Activated T-helper 9 cell treated with anti-CD3 and anti-CD28 coated beads, Interleukin-2, amount 50 U/mL, for 16 hours (primary cell): ENCODE measurements at places on chromosomes 4 and X.

DNA sequence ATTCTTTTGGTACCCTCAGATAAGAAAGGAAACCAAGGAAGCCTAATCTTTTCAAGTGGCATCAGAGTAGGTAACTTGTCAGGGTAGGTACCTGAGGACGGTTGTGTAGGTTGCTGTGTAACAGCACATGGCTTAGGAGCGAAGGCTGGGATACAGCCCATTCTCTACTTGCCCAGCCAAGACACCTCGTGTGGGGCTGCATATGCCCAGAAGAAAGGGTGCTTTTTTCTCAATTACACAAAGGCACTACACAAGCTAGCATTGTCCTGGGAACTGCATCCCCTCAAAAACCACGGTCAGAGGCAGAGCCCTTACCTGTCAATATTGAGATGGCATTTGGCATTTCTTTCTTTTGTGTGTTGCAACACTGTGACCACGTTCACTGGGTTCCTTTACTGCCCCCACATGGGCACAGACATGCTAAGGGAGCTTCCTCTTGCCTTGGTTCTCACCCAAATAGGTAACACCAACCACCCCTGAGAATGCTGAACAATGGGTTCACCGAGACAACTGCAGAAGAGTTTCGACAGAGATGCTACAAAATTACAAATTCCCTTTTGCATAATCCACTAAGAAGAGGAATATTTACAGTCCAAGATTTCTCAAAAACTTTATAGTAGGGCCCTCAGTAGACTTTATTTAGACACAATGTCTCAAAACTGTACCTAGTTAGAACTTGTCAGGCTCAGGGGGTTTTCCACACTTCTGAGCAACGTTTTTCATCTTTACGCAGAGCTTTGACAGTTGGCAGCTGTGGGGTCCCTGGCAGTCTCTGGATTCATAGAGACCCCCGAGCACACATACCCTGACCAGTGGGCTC is 35.8 kb upstream of the TNIP3 start:
- no peak for DNase-seq

DNA sequence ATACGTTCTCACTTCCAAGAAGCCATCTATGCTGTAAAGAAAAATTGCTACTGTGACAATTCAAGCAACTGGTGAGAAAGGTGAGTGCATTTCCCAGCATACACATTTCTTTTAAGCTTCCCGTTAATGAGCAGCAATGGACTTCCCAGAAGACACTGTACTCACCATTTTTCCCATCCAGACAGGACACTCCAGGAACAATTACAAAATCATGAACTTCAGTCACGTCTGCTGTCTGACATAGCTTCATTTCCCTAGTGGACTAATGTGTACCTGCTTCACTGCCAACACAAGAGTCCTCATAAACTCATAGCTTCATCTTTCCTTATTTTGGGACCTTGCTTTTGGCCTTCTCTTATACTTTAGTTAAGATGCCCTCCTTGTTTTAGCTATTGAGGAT is 156.9 kb downstream of the ENOX2 start:
- DNase-seq, result no peak

DNA sequence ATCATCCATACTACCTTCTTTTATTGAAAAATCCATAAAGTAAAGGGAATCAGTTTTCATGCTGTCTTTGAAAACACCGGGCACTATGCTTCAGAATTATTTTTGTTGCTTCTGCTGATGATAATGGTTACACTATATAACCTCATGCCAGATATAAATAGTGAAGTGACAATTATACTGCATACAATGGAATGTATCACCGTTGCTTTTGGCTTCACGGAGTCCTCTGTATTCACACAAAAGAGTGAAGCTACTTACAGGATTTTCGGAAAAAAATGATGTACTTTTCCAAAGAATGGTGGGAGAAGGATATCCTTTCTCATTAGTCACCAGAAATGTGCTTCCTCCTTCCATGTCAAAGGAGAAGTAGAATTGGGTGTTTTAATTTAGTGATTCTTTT is 159.1 kb upstream of the PITX2 start:
- no peak for DNase-seq

- DNase-seq, result no peak
Observed at GRCh38 chrX:57137501-57137900, 304 bp upstream of the SPIN2A start.

DNA sequence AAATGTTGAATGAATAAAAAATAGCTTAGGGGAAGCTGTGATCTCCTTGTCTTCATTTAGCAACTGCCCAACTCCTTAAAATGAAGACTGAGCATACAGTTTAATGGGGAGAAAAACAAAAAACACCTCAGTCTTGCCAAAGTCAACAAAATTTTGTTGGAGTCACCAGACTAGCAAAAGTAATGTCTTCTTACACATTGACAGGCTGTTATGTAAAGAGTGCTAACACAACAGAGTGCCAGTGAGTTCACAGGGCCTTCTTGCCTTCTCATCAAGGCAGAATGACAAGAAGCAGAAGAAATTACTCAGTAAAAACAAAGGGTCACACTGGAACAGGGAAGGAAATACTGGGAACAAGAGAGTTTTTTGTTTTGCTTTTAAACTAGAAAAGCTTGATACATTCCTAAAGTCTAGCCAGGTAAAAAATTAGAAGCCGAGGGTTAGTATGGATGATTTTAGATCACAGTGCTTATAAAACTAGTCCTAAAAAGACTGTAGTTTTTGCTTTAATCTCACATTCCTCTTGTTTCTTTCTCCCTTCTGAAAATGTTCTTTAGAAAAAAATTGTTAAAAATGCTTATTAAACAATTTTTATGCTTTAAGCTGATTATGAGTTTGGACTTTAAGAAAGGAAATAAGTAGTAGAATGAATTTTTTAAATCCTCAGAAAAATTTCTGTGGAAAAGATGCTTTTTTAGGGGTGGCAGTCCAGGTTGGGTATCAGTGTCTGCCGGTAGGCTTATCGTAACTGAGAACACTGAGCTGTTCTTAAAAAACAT is 38.7 kb upstream of the FRAS1 start:
- no peak for DNase-seq

DNA sequence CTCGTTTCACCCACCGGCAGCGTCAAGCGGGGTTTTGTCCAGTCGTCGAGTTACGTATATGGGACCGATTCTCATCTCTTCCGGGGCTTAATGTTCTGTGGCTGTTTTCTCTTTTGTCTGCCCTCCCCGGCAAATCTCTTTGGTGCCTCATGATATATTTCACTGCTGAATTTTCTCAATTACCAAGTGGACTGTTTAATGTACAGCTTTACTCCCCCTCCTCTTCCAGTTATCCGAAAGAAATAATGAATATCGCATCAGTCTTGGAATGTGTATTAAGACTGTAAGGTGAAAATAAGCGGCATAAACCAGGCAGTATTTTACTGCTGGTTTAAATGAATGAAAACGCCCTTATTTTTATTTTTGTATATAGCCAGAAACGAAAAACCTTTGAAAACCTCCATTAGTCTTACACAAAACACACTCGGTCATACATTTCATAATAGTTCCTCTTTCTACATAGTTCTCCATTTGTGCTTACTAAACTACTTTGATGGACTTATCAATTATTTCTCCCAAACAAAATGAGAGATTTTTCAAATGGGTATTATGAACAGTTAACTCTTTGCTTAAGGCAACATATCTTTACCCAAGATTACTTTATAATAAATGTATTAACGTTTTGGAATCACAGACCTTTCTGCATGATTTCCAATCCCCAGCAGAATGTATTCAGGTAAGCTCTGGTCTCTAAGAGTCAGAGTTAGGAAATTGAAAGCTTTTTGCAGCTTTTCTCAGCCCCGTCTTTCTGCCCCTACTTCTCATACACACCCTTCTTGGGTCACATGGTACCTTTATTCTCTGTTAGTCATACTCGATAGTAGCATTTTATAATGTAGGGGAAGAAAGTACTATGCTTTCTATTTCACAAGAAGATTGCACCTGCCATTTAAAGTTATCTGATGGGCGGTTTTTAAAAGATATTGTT is 979 bp downstream of the RP2 start:
- peak; percentile 3 for DNase-seq

DNA sequence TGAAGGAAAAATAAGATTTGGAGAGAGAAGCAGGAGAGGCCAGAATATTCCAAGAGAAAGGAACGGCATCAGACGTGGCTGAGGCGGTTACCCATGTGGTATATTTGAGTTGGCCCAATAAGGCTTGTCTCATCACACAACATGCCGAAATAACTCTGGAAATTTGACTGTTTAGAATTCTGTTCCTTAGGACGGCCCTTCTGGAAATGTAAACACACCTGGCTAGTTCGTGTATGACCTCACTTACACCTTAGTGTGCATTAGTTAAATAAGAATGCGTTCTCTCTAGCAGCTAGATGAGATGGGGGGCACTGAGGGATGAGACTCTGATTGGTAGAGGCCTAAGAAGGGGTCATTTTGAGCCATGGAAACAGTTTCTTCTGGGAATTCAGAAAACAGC is 33.2 kb upstream of the PLAC1 start:
- no peak for DNase-seq

GRCh38 chrX:15344106-15344505 is 8.8 kb upstream of the PIGA start:
- DNase-seq, result no peak

- no peak for DNase-seq
Observed at GRCh38 chr4:19583827-19584569, 667.7 kb upstream of the SLIT2 start.

DNA sequence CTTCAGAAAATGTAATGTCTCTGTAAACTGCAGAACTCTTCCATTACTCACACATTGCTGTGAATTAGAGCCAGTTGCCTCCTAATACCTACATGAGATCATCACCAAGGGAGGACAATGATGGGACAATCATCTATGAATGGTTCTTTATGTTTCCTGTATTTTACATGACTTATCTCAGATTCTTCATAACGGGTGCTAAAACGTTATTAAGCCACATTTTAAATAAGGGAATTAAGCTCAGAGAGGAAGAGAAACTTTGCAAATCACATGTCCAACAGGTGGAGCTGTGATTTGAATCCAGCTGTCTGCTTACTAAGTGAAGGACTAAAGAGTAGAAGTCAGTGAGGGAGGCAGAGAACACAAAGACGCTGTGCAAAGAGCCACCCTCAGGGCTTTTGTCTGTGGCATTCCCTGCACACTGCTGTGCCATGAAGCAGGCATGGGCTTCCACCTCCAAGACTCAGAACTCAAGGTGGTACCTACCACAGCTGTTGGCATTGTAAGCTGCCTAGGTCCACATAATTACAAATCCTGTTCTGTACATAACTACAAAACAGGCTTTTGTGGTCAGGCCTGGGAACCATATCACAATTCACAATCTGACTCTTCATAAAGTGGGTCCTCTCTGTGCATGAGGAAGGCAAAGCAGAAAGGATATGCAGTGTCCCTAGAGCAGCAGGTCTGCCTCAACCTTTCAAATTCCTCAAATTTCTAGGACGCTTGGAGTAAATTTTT is 12.8 kb downstream of the TBC1D9 start:
- DNase-seq, result no peak

DNA sequence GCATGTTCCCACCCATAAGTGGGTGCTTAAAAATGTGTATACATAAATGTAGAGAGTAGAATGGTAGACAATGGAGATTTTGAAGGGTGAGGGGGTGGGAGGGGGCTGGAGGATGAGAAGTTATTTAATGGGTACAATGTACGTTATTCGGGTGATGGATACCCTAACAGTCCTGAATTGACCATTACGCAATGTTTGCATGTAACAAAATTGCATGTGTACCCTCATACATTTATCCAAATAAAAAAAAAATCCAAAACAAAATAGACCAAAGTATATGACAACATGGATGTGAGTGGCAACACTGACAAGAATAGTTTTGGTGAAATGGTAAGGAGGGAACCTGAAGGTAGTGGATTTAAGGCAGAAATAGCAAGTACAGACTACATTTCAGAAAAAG is 63.7 kb downstream of the LARP7 start:
- DNase-seq, result no peak

- DNase-seq, result no peak
Observed at GRCh38 chrX:116618546-116618945, 155.8 kb upstream of the CT83 start.

DNA sequence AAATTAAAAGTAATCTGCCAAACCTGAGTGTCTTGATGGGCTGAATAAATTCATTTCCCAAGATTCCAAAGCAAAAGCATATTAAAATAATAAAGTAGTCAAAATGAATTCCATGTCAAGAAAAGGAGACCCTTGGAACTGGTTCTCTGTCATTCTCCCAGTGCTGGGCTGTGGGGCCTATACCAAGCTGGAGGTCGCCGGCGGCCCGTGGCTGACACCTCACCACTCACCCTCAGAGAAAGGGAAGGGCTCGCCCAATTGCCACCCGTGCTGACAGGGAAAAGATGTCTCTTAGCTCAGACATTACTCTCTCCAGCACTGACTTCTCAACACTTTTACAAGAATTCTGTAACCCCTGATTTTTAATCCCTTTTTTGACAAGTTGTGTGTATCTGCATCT is 51.7 kb downstream of the GATB start:
- no peak for DNase-seq

GRCh38 chr4:181301735-181302710 is 941.2 kb upstream of the TENM3 start:
- no peak for DNase-seq

GRCh38 chr4:1843852-1844251 is 12.1 kb downstream of the LETM1 start:
- no peak for DNase-seq
